ENCODE measurements at places on chromosomes 3 and 15.
A peak's percentile ranks its signal among the peaks of the same experiment; 100 is the strongest.

DNA sequence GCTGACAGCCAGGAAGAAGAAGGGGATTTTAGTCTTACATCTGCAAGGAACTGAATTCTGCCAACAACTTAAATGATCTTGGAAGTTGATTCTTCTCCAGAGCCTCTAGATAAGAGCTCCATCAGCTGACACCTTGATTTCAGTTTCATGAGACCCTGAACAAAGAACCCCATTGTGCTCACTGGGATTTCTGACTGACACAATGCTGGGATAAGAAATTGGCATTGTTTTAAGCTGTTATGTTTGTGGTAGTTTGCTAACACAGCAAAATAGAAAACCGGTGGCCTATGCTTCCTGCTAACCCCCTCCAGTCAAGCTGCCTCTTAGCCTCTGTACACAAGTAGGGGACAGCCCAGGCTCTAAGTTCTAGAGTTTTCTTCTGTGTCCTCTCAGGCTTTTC, 36.2 kb downstream of the MASP1 start:
- H3K4me1 ChIP-seq, result no peaks in the 10 kb centered on the region
- no peaks in the 10 kb centered on the region for H3K36me3 ChIP-seq
- H3K4me3 ChIP-seq, result no peak overlapping the region
- no peak overlapping the region for H3K27ac ChIP-seq

DNA sequence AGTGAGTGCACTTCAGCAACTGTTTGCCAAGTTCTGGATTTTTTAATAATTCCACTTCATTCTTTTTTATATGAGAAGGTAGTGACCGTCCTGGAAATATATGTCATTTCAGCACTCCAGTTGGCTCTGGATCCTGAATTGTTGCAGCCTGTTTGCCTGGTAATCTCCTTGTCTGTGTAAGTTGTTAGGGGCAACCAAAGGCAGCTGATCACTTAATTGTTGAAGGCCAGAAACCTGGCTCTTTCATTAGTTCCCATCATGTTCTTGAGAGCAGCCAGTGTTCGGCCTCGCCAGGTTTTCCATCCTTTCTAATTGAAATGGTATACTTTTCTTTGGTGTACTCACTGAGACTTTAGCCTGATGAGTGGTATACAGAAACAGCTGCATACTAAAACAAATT, 168.6 kb downstream of the SOX2 start:
- no peak overlapping the region for H3K27ac ChIP-seq
- no peaks in the 10 kb centered on the region for H3K4me1 ChIP-seq
- no peak overlapping the region for H3K4me3 ChIP-seq
- H3K27me3 ChIP-seq, result no peaks in the 10 kb centered on the region
- no peak for DNase-seq

DNA sequence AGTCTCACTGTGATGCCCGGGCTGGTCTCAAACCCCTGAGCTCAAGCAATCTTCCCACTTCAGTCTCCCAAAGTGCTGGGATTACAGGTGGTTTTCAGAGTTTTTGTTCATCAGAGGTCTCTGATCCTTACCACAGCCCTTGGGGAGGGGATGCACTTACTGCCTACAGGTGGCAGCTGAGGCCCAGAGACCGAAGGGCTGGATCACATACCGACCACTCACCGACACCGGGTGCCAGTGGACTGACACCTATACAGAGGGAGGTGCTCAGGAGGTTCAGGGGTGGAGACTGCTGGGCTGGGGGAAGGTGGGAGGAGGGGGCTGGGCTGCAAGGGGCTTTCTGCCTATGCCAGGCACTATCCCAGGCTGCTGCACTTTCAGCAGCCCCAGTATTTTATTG, 19.5 kb downstream of the DUSP7 start:
- no peak overlapping the region for H3K4me3 ChIP-seq
- no peaks in the 10 kb centered on the region for H3K36me3 ChIP-seq
- no peak overlapping the region for H3K27ac ChIP-seq
- H3K4me1 ChIP-seq, result peaks cover 10% of the 10 kb centered on the region
- no peak for DNase-seq

DNA sequence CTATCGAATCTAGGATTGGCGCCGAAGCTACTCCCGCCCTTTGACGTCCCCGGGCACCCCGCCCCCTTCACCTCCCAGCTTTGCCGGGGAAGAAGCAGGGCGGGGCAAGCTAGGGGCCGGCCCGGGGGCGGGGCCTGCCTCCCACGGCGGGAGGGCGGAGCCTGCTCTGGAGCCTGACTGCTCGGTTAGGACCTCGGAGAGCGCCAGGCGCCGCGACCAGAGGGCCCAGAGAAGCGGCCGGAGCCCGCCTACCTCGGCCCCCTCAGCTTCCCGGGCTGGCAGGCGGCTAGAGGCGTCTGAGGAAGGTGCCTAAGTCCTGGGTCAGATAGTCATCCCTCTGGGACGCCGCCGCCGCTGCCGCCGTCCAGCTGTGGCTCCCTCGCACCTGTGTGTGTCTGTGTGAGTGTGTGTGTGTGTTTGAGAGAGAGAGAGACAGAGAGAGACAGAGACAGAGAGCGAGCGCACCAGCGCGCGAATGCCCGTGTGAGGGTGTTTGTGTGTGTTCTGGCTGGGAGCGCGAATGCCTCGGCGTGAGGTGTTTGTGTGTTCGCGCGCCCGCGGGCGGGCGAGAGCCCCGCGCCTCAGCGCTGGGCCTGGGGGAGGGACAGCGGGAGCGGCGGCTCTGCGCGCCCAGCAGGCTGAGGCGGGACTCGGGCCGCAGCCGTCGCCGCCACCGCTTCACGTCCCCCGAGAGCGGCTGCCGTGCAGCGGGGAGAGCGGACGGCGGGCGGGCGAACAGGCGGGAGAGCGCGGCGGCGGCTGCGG, at the start of gene STXBP5L:
Gene STXBP5L (plus strand): TSS at position 176 of the 765 bp plus-strand sequence. CDS start 1,374 bp downstream, outside the sequence.
- no peak within 1 kb of the TSS for H3K4me3 ChIP-seq
- DNase-seq, result peak; percentile 38
- peaks cover 24% of the 10 kb centered on the region for H3K4me1 ChIP-seq

DNA sequence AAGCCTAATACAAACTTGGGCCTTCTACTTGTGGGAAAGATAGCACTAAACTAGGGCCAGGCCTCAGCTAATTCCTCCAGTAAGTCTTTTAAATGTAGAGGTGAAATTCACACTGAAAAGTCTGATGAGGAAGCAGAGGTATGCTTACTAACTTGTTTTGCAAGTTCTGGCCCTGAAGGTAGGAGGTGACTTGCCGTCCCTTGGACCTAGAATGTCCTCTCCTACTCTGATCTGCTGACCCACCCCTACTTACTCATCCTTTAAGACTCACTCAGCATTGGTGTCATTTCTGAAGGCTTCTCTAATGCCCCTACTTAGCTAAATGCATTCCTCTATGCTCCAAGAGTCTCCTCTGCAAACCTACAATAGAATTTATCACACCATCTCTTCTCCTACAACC, 19.4 kb downstream of the RIOX2 start:
- H3K27ac ChIP-seq, result no peak overlapping the region
- peaks cover 9% of the 10 kb centered on the region for H3K4me1 ChIP-seq
- peaks cover 68% of the 10 kb centered on the region for H3K36me3 ChIP-seq
- DNase-seq, result no peak
- no peak overlapping the region for H3K4me3 ChIP-seq
- no peaks in the 10 kb centered on the region for H3K27me3 ChIP-seq

- DNase-seq, result no peak
- H3K27me3 ChIP-seq, result no peaks in the 10 kb centered on the region
- no peaks in the 10 kb centered on the region for H3K4me1 ChIP-seq
- H3K4me3 ChIP-seq, result no peak overlapping the region
- H3K27ac ChIP-seq, result no peak overlapping the region
These were observed 120.5 kb downstream of the BBX start for GRCh38 chr3:107643038-107643883.

All from B cell (primary cell).